ENCODE measurements at places on chromosomes 16 and 17. TPM values are rescaled to one million over a fixed set of nuclear protein-coding genes. Genes with fewer than 3 reads are reported as not detected.

Gene CARD14
- total RNA-seq, result not detected

DNA sequence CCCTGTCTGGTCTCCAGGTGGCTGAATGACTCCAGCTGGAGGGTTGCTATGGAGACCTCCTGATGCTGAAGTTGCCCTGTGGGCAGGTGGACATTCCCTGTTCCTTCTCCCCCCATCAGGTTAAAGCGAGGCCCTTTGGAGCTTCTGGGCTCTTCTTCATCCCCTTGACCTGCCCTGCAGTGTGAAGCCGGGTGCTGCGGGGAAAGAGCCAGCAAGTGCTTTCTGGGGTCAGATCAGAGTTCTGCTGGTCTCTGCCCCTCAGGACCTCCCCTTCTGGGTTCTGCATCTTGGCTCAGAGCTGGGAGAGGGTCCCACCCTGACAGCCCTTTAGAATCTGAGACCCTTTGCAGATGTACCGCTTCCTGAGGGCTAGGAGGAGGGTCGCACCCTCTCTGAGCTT, 25.1 kb downstream of the NKD1 start:
- H3K36me3 ChIP-seq, result no peaks in the 10 kb centered on the region
- H3K27ac ChIP-seq, result no peak overlapping the region
- H3K4me1 ChIP-seq, result no peaks in the 10 kb centered on the region

DNA sequence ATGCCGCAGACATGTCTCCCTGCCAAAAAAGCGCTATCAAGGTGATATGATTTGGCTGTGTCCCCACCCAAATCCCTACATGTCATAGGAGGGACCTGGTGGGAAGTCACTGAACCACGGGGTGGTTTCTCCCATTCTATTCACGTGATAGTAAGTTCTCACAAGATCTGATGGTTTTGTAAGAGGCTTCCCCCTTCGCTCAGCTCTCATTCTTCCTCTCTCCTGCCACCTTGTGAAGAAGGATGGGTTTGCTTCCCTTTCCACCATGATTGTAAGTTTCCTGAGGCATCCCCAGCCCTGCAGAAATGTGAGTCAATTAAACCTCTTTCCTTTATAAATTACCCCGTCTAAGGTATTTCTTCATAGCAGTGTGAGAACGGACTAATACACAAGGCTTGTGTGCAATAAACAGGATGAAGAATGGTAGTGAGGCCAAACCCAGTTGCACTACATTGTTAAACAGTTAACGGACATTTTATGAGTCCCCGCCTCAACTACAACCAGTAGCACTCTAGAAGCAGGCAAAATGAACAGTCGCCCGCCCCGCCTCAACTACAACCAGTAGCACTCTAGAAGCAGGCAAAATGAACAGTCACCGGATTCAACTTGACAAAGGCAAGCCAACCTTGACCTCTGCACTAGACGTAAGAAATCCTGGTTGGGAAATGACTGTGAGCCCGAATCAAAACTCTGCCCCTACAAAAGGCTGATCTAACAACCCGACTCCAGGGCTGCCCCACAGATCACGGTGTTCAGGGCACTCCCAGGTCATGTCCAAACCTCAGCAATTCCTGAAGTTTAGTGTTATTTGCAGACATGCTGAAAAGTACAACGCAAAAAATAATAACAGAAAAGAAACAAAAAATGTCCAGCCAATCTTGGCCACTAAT, 26.3 kb downstream of the VPS53 start:
- H3K27me3 ChIP-seq, result no peaks in the 10 kb centered on the region
- H3K4me1 ChIP-seq, result peaks cover 2% of the 10 kb centered on the region
- peaks cover 30% of the 10 kb centered on the region for H3K36me3 ChIP-seq
- DNase-seq, result no peak

Gene ZNF469
- 1.7 TPM for total RNA-seq

Gene KRT9
- total RNA-seq, result not detected

DNA sequence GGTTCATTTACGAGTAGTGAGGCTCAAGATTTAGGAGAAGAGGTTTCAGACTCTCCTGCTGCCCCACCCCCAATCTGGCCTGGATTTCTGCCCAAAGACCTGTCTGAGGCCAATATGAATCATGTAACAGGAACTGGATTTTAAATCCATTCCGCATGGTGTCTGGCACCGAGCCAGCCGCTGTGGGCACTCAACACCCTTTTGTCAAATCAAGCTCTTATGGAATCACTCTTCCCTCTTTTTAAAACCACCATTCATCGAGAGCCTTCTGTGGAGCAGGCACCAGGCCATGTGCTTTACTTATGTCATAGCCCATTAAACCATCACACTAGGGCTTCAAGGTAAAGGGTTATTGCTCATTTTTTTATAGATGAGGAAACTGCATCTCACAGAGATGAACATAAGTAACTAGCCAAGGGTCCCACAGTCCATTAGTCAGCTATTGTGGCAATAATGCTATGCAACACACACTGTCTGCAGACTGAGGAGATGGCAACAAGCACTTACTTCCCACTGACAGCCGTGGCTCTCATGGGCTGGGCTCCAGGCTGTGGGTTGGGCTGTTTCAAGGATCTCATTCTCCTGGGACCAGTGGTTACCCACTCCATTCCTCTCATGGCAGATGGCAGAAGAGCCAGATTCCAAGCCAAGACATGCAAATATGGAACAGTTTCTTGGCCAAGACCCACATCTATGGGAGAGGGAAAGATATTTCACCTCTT, 93.6 kb downstream of the WSCD1 start:
- DNase-seq, result no peak
- no peak overlapping the region for H3K4me3 ChIP-seq
- H3K27ac ChIP-seq, result no peak overlapping the region
- no peaks in the 10 kb centered on the region for H3K4me1 ChIP-seq

- H3K4me3 ChIP-seq, result no peak overlapping the region
- H3K36me3 ChIP-seq, result peaks cover 21% of the 10 kb centered on the region
- H3K4me1 ChIP-seq, result no peaks in the 10 kb centered on the region
- H3K27ac ChIP-seq, result no peak overlapping the region
These were observed 116.8 kb downstream of the HIC1 start for GRCh38 chr17:2171702-2172076.

Gene NGFR
- total RNA-seq, result 0.15 TPM

DNA sequence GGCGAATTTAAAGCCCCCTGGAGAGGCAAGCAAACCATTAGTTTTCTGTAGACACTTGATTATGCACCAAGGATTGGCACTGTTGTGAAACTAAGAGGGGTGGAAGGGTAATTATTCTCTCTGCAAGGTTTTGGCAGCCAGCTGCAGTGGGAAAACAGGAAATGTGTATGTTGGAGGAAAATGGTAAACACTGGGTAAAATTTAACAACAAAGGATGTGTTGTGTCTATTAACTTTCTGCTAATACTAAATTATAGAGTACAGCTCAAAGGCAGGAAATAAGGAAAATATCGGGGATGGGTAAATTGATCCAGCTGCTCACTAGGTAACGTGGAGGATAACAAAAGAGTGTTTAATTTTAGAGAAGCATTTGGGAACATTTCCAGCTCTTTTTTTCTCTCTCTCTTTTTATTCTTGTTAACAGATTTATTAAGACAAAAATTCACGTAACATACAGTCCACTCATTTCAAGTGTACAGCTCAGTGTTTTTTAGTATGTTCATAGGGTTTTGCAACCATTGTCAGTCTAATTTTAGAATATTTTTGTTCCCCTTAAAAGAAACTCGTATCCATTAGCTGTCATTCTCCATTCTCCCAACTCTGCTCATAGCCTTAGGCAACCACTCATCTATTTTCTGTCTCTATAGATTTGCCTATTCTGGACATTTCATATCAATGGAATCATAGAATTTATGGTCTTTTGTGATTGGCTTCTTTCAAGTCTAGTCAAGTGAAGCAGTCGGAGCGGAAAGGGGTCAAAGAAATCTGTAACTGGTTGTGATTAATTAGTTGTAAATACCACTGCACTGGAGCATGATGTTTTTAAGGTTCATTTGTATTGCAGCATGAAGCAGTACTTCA, 41.8 kb downstream of the TANGO6 start:
- no peak for DNase-seq
- no peak overlapping the region for H3K4me3 ChIP-seq
- no peaks in the 10 kb centered on the region for H3K4me1 ChIP-seq
- H3K27me3 ChIP-seq, result no peaks in the 10 kb centered on the region
- H3K27ac ChIP-seq, result no peak overlapping the region

Gene RNF227
- total RNA-seq, result 4.8 TPM

- no peak overlapping the region for H3K4me3 ChIP-seq
- no peaks in the 10 kb centered on the region for H3K27me3 ChIP-seq
- no peak overlapping the region for H3K27ac ChIP-seq
These were observed 2.4 kb downstream of the GSDMA start for GRCh38 chr17:39965017-39965699.

GRCh38 chr17:46163929-46164594, 29.2 kb downstream of the KANSL1 start:
- no peaks in the 10 kb centered on the region for H3K27me3 ChIP-seq
- H3K4me1 ChIP-seq, result peaks cover 90% of the 10 kb centered on the region
- H3K27ac ChIP-seq, result no peak overlapping the region
- DNase-seq, result no peak
- H3K36me3 ChIP-seq, result no peaks in the 10 kb centered on the region
- no peak overlapping the region for H3K4me3 ChIP-seq

DNA sequence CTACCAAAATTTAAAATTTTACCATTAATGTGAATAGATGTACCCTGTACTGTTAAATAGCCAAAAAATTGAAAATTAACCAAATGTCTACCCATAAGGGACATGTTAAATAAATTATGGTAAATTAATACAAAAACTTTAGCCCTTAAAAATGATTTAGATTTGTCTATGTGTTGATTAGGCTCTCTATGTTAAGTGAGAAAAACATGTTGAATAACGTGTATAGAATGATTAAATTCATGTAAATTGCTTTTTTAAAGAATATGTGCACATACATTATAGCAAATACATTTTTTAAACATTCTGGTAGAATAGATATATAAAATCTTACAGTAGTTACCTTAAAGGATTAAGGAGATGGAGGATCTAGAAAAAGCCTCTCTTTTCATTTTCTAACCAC, 59.5 kb downstream of the BRIP1 start:
- no peak for DNase-seq
- H3K36me3 ChIP-seq, result no peaks in the 10 kb centered on the region
- H3K27ac ChIP-seq, result no peak overlapping the region
- no peaks in the 10 kb centered on the region for H3K4me1 ChIP-seq
- H3K27me3 ChIP-seq, result no peaks in the 10 kb centered on the region

Gene CA4
- not detected for total RNA-seq

- no peaks in the 10 kb centered on the region for H3K4me1 ChIP-seq
- no peak for DNase-seq
- no peaks in the 10 kb centered on the region for H3K36me3 ChIP-seq
- no peaks in the 10 kb centered on the region for H3K27me3 ChIP-seq
- H3K4me3 ChIP-seq, result no peak overlapping the region
- H3K27ac ChIP-seq, result no peak overlapping the region
These were observed 34.6 kb upstream of the ALDH3A2 start for GRCh38 chr17:19613979-19614378.

Gene TEKT1
- not detected for total RNA-seq

Gene DNASE1L2
- 1.4 TPM for total RNA-seq

Gene CD300C
- not detected for total RNA-seq

DNA sequence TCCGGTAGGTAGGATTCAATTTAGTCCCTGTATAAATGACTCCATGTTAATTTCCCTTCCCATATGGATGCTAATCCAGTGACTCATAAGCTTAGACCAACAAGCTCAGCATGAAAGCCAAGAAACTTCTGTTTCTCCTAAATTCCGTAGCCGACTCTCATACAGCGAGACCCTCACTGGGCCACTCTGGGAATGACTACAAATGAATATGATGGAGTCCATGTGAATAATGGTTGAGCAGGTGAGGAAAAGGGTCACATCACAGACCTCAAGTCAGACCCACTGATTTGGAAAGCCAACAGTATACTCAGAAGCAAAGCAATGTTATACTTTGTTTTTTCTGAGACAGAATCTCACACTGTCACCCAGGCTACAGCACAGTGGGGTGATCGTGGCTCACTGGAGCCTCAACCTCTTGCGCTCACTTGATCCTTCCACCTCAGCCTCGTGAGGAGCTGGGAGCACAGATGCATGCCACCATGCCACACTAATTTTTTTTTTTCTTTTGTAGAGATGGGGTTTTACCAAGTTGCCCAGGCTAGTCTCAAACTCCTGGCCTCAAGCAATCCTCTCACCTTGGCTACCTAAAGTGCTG, 14.6 kb downstream of the RSL1D1 start:
- H3K4me1 ChIP-seq, result no peaks in the 10 kb centered on the region
- DNase-seq, result no peak
- no peak overlapping the region for H3K27ac ChIP-seq

DNA sequence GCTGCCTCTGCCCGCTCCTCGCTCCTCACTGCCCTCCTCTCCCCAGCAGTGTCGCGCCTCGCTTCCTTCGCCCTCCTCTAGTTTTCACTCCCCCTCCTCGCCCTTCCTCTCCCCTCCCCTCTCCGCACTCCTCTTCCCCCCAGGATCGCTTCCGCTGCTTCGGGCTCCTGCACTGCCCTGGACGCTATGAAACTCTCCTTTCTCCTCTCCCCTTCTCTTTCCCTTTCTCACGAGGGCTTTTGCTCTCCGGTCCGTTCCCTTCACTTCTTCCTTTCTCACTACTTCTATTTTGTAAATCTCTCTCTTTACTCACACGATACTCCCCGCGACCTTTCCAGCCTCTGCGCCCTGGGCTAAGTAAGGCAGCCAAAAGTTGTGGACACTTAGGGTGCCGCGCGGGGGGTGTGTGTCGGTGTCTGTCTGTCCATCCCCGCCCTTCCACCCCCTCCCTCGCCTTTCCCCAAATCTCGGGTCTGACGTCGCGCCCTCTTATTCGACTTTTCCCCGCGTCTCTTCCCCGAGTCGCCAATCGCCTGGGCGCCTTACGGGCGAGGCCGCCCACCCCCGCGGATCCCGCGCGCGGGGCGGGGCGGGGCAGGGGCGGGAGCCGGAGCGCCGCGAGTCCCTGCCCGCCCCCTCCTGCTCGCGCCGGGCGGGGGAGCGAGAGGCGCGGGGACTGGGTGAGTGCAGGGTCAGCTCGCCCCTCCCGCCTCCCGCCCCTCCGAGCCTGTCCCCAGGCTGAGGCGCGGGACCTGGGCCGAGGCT, at the start of gene IRX3:
Gene IRX3 (minus strand): TSS at position 422 of the 765 bp plus-strand sequence. CDS start 737 bp downstream, outside the sequence.
- no peak for DNase-seq
- no peaks in the 10 kb centered on the region for H3K36me3 ChIP-seq

Gene NUTF2
- 181 TPM for total RNA-seq

- H3K4me1 ChIP-seq, result no peaks in the 10 kb centered on the region
- no peak overlapping the region for H3K4me3 ChIP-seq
- peak overlapping the region; percentile 43 for H3K27ac ChIP-seq
- H3K27me3 ChIP-seq, result no peaks in the 10 kb centered on the region
- no peak for DNase-seq
These were observed 190.3 kb downstream of the CPPED1 start for GRCh38 chr16:12613131-12613991.

Gene GAN
- total RNA-seq, result 12.0 TPM

DNA sequence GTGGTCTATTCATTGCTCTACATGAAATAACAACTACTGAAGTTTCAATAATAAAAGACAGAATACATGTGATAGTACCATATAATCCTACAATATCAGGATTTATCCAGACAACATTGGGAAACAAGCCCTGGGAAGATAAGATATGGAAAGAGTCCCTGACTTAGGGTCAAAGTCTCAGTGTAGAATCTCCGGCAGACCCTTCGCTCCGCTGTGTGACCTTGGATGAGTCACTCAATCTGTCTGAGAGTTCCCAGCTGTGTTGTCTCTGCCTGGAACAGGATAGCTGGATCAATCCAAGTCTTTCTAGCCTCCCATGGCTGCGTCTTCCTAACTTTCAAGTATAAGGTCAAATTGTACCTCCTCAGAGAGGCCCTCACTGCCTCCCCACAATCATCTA, 335.9 kb downstream of the TMEM114 start:
- H3K4me1 ChIP-seq, result no peaks in the 10 kb centered on the region
- no peaks in the 10 kb centered on the region for H3K36me3 ChIP-seq
- no peak overlapping the region for H3K4me3 ChIP-seq
- no peak overlapping the region for H3K27ac ChIP-seq
- no peaks in the 10 kb centered on the region for H3K27me3 ChIP-seq
